ENCODE measurements at places on chromosomes 4 and X. TPM values are rescaled to one million over a fixed set of nuclear protein-coding genes. Genes with fewer than 3 reads are reported as not detected.
A peak's percentile ranks its signal among the peaks of the same experiment; 100 is the strongest.

GRCh38 chrX:23945206-23945605, 37.4 kb downstream of the CXorf58 start:
- DNase-seq: no peak

- no peak for DNase-seq
Measured at GRCh38 chrX:39850630-39851152, 247.1 kb downstream of the BCOR start.

DNA sequence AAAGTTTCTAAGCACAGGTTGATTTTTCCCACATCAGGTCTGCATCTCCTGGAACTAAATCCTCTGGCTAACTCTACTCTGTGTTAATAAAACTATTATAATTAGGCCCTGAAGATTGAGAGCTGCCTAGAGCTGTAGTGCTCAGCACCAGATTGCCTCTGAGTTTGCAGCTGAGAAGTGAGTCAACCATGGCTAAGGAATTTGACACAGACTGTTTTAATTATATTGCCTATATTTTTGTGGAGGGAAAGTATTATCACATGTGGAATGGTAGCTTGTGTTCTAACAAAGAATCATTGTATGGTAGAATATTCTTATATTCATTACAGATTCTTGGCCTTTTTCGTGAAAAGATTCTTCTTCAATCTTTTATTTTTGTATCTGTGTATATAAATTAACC, 1907.6 kb upstream of the TENM3 start:
- DNase-seq: no peak

SLC4A4 gene
- total RNA-seq: 48.0 TPM

- DNase-seq: no peak
Measured at GRCh38 chr4:76762137-76763130, 135.5 kb downstream of the SOWAHB start.

PLAC1 gene
- total RNA-seq: not detected

EGFL6 gene
- not detected for total RNA-seq

DNA sequence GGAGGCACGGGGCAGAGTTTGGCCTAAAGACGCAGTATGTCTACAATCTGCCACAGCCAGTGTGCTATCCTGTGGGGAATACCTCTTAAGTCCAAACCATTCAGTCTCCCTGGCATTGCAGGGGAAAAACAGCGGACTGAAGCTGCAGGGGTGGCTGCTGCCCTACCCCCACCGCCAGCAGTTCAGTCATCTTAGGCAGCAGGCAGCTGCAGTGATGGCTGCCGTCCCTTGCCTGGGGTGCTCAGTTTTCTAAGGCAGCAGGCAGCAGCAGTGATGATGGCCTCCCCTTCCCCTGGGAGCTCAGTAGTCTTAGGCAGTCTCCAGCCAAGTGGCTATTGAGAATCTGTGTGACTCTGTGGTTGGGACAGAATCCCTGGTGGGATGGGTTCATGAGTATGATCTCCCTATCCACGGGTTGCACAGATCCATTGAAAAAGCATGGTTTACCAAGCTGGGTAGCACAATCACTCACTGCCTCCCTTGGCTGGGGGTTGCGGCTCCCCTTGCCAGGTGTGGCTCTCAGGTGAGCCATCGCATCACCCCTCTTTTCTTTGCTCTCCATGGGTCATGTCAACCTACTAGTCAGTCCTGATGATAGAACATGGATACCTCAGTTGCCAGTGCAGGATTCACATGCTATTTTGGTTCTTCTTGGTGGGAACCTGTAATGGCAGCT, 48.9 kb upstream of the GRID2 start:
- DNase-seq: no peak

- DNase-seq: no peak
Measured at GRCh38 chrX:47030339-47030738, 47.9 kb upstream of the RGN start.

PROM1 gene
- total RNA-seq: 18.7 TPM

VMA21 gene
- 22.8 TPM for total RNA-seq

DNA sequence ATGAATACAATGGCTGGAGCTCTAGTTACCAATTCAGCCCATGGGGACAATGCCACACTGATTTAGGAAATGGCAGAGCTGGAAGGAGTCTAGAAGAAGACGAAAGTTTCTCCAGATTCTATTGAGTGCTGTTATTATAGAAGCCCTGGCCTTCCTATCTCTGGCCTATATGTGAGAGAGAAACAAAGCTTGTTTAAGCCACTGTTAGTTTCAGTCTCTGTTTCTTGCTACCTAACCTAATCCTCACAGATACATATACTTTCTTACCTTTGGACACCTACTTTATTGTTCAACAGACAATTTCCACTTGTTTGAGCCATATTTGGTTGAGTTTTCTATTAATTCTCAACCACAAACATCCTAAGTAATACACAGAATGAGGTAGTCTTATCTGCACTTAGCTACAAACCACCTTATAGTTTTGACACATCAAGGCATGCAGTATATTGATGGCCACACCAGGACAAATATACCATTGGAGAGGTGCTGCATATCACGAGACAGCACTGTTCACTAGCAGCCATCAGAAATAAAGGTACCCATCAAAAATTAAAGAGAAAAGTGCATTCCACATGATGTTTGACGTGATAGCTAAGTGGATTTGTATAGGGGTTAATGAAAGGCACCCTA, 190.2 kb downstream of the SMIM20 start:
- no peak for DNase-seq

DNA sequence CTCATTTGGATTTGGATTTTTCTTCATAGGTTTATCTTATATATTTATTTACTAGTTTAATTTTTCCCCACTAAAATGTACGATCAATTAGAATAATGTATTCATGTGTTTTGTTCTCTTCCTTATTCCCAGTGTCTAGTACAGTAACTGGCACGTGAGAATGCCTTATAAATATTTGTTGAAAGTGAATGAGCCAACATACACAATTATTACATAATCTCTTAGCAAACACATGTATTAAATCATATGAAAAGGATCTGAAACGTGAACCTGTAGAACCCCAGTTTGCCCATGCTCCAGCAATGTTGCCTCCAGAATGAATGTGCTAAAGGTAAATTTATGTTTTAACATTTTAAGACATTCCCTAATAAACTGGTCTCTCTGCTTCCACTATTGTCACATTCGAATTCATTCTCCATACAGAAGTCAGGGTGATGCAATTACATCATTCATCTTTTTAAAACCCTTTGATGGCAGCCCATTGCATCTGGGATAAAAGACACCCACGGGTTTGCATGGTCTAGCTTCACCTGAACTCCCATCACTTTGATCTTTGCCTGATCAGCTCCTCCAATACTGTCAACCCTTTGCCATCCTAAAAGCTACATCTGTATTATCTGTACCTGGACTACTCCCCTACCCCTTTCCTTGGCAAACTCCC, 30.7 kb upstream of the AREG start:
- DNase-seq: no peak

SCRG1 gene
- 0.16 TPM for total RNA-seq

DNA sequence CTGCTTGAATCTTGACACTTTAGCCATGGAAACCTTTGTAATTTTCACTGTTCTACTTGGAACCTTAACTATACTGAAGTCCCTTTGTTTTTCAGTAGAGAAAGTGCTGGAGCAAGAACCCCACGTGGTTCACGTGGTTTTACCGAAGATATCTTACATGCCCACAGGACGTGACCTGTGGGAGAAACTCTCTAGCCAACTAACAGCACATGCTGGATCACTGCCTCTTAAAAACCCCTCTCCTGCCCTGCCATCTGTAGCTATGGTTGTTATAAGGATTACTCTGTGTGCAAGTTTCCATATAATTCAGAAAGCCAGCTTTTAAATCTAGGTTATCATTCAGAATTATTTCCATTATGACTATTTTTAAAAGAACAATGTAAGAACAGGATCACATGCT, 30.2 kb downstream of the SPANXD start:
- DNase-seq: no peak

DNA sequence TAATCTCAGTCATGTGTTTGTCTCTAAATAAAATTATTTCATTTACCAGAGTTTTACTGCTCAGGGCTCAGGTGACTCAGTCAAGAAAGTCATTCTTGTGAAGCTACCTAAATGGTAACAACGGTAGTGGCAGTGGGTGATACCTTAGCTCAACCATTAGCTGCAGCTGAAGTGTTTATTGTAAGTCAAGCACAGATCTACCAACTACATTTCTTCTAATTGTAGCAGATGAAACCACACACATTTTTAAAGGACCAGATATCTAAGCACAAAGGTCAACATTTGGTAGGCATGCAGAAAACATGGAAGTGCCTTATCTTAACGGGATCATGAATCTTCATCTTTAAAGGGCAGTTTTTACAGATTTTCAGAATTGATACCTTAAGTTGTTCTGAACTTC, 79.1 kb downstream of the FAT4 start:
- DNase-seq: no peak

- DNase-seq: no peak
Measured at GRCh38 chr4:124431653-124432192, 280.8 kb downstream of the ANKRD50 start.

DNA sequence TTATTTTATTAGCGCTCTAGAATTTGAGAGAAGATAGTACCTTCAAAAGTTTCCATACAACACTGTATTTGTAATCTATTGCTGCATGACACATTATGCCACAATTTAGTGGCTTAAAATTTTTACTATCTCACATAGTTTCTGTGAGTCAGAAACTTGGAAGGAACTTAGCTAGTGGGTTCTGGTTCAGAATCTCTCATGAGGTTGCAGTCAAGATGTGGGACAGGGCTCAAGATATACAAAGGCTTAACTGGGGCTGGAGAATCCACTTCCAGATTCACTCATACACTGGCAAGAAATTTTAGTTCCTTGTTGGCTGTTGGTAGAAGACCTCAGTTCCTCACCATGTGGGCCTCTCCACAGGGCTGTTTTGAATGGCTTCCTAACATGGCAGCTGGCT, 11.5 kb upstream of the C4orf54 start:
- no peak for DNase-seq

- no peak for DNase-seq
Measured at GRCh38 chrX:64570204-64570603, 175.0 kb upstream of the MTMR8 start.

DNA sequence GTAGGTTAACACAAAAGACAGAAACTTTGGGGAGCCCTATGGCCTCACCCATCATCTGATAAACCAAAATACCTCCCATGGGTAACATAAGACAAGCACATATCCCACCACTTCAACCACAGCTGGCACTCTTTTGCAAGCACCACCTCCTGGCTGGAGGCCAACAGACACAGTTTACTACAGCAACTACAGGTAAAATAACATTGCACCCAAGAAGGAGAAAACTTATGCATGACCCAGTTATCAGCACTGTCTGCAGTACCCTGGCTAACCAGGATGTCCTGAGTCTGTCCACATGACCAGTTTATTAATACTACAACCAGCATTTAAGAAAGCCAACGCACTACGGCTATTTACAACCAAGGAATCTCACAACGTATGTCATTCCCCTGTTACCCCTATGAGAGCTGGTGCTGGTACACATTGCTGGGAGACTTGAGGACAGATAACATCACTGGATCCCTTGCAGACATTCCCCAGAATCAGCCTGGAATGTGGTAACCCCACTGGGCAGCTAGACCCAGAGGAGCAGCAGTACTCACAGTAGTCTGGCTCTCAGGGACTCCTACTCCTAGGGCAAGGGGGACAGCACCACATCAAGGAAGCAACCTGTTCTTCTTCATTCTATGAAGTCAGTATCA, 32.0 kb downstream of the ELF2 start:
- no peak for DNase-seq

IL15 gene
- 15.1 TPM for total RNA-seq

DNA sequence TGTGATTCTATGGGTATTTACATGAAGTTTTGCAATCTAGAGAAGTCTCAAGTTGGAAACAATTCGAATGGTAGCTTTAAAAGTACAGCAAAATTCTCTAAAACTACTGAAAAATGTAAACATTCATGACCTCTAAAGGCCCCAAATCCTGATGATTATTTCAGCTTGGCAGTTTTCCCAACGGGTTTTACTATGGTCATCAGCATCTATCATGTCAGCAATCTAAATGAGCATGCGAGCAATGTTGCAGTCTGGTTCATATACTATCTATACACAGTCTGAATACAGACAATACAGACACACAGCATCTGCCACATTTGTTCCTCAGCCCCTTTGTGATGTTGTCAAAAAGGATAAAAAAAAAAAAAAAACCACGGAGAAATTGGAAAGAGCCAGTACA, 790.3 kb upstream of the HTR2C start:
- no peak for DNase-seq

BST1 gene
- total RNA-seq: 1.3 TPM

DNA sequence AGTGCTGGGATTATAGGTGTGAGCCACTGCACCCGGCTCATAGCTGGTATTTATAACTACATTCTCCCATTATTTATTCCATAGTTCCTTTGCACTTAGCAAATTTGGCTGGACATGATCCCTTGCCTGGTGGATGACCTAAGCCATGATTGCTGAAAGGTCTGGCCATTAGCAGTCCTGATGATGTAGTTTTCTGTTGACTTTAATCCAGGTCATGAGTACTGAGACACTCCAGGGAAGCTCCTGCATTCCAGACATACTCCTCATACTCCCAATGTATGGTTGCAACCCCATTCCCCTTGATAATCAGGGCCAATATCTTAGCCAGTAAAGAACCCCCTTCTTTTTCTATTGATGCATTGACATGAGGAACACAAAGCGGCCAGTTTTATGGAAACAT, 24.4 kb upstream of the MGST2 start:
- DNase-seq: no peak

DNA sequence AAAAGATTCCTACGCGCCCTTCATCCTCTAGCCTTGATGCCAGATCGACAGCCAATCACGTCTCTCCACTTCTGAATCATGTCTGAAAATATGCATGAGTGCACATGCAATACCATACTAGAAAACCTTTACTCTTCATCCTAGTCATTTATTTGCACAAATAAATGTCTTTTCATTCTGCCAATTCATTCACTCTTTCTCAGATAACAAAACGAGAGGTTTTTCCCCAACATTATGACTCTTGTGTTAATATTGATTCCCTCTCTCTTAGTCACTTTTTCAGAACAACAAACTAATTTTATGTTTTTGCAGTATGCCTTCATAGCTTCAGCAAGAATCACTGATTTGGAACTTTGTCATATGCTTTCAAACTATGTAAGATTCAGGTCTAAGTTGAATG, 549.4 kb upstream of the GALNT7 start:
- DNase-seq: no peak

DNA sequence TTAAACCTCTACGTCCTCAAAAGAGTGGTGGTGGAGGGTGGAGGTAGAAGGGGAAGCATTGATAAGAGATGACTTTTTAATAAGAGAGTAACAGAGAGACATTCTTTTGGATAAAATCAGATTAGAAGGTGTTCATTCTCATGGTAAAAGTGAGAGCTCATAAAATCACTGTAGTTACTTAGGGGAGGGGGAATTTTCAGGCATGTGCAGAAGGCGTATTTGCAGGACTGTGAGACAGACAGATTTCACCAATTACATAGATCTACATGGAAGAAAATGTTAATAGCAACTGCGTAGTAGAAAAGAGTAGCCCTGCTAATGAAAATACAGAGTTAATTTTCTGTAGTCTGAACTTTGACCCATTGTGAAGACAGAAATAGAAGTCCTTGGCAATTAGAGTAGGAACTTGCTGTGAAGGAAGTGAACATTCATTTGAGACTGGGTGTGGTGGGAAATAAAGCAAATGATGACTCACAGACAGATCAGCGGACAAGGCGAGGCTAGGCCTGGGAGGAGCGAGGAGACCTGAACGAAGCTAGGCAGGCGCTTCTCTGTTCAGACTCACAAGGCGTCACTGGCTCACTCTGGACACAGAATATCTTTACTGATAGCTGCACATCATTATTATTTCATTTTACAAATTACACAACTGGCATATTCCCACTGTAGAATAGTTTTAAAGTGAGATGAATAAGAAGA, 57.2 kb upstream of the FAM9C start:
- peak; percentile 76 for DNase-seq

CENPI gene
- total RNA-seq: 0.25 TPM

PTCHD1 gene
- total RNA-seq: 0.07 TPM

- peak; percentile 68 for DNase-seq
Measured at GRCh38 chrX:100449696-100450608, 39.9 kb upstream of the PCDH19 start.

Data from heart left ventricle (tissue), 16 donors.